ENCODE measurements at places on chromosomes 1 and 21. TPM values are rescaled to one million over a fixed set of nuclear protein-coding genes. Genes with fewer than 3 reads are reported as not detected.

Gene FBXO2
- total RNA-seq = 0.13 TPM

Gene KIF21B
- total RNA-seq = 5.2 TPM

GRCh38 chr1:116310180-116310579, 62.9 kb upstream of the ATP1A1 start:
- DNase-seq = no peak

Gene CCDC185
- total RNA-seq = not detected

Gene TMPRSS2
- total RNA-seq = not detected

Gene CITED4
- total RNA-seq = 0.90 TPM

Gene ADAMTS5
- total RNA-seq = not detected

Gene CCDC181
- 1.5 TPM for total RNA-seq

Gene INPP5B
- total RNA-seq = 18.1 TPM

DNA sequence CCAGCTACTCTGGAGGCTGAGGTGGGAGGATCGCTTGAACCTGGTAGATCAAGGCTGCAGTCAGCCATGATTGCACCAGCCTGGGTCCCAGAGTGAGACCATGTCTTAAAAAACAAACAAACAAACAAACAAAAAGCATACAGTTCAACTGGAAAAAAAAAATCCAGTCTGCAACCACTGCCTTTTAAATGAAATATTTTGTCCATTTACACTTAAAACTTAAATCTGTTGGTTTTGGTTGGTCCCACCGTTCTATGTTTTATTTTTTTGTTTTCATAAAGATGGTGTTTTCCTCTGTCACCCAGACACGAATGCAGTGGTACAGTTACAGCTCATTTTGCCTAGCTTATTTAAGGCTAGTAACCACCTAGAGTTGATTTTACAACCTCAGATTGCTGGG, 9.8 kb downstream of the FALEC start:
- DNase-seq = no peak

Gene ZMYND12
- not detected for total RNA-seq

GRCh38 chr1:61636376-61636775, 88.6 kb downstream of the TM2D1 start:
- no peak for DNase-seq

DNA sequence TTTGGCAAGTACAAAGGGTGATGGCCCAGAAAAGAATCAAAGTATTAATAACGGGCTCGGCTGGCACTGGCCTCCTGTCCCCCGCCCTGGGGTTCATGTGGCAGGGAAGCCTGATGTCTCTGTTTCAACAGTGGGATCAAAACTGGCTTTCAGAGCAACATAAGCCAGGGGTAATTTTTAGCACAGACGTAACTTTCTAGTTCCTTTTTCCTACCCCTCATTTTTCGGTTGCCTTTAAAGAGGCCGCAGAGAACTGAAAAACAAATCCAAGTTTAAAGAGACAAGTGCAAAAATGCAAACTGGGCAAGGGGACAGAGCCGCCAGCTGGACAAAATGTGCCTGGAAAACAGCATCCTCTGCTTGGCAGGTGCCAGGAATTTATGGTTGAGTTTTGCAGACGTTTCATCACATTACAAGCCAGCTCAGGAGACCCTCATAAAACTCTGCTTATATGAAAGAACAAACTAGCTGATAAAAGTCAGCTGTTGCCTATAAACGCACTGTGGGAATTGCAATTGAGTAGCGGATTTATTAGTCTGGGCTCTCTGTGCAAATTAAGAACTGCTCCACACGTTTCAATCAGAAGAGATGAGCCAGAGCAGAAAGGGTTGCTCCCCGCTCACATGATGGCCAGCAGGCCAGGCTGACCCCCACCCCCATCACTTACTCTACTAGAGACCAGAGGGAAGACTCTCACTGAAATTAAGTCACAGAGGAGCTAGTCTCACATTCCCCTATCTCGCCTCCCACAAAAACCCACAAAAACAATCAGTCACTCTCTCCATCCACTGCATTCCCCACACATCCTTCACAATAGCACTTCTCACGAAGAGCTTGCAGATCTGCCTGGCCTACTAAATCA, 15.8 kb upstream of the CDCA8 start:
- no peak for DNase-seq

GRCh38 chr1:74673351-74674111, at the start of gene ERICH3:
Gene ERICH3 (minus strand): TSS chr1:74673792. CDS start chr1:74673519, 273 bp downstream.
- no peak for DNase-seq

DNA sequence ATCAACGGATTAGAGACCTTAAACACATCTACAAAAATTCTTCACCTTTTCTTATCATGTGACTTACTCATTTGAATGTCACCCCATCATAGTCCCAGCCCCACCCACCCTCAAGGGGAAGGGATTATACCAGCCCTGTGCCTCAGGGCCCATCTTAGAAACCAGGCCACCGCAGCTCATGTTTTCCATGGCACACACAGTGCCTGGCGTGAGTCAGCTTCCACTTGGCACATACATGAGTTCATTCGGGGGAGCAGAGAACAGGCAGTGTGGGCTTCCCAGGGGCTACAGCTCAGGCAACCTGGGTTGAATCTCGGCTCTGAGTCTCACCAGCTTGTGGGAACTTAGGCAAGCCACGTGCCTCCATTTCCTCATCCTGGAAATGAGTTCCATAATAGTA, 310.6 kb downstream of the NPHP4 start:
- no peak for DNase-seq

Gene TGFB2
- 2.4 TPM for total RNA-seq
